Mesenteric fat pad (tissue), 1 donor: ENCODE measurements at places on chromosomes 12 and 14.

- DNase-seq, result no peak
Observed at GRCh38 chr12:96308881-96309280, 91.4 kb downstream of the CDK17 start.

- DNase-seq, result no peak
Observed at GRCh38 chr12:71410844-71411243, 28.8 kb upstream of the LGR5 start.

DNA sequence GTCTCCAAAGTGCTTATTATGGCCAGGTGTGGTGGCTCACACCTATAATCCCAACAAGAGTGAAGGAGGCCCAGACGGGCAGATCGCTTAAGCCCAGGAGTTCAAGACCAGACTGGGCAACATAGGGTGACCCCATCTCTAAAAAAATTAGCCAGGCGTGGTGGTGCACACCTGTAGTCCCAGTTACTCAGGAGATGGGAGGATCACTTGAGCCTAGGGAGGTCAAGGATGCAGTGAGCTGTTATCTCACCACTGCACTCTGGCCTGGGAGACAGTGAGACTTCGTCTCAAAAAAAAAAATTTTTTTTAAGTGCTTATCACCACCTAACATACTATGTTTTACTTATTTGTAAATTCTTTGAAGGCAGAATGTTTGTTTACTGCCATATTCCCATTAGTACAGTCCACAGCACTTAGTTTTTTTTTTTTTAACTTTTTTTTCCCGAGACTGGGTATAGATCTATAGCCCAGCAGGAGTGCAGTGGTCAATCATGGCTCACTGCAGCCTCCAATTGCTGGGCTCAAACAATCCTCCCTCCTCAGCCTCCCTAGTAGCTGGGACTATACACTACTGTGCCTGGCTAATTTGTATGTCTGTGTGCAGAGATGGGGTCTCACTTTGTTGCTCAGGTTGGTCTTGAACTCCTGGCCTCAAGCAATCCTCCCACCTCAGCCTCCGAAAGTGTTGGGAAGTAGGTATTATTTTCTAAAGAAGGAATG is 4.7 kb upstream of the KANSL2 start:
- no peak for DNase-seq

- no peak for DNase-seq
Observed at GRCh38 chr14:92942576-92942975, 19.6 kb downstream of the CHGA start.

- DNase-seq, result no peak
Observed at GRCh38 chr12:24979976-24980730, 31.3 kb upstream of the BCAT1 start.

- no peak for DNase-seq
Observed at GRCh38 chr12:26749781-26750180, 83.2 kb downstream of the ITPR2 start.

- no peak for DNase-seq
Observed at GRCh38 chr12:46835785-46836184, 10.0 kb upstream of the SLC38A4 start.
